ENCODE measurements at places on chromosomes 11 and 22.

DNA sequence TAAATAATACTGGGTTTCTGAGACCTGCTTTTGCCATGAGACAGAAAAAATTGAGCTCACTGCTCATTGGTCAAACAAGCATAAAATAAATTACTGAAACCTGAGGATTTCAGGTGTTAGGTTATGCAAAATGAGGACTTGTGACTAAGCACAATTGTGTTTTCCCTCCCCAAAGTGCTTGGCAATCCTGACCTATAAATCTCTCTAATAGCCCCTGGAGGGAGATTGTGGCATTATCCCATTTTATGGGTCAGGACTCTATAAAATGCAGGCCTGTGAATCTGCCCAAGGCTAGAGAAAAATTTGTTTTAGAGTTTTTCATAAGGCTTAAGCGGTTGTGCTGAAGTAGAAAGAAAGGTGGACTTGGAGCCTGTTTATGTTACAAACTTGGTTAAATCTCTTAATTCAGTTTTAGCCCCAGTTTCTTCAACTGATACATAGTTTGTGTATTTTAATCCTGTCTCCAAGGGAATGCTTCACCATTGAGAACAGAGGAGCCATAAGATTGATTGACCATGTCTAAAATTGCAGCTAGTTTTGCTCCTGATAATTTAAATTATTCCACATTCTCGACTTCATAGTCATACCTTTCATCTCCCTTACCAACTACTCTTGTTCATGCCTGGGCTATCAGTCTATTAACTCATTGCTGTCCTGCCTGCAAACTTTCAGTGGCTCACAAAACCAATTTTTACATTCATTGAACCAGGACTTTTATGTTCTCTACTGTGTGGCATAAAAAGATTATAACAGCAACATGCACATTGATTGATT, 63.6 kb upstream of the LRRC4C start:
- H3K4me1 ChIP-seq, result no peaks in the 10 kb centered on the region
- H3K27ac ChIP-seq, result no peak overlapping the region
- DNase-seq, result no peak
- no peaks in the 10 kb centered on the region for H3K36me3 ChIP-seq
- no peak overlapping the region for H3K4me3 ChIP-seq
- no peaks in the 10 kb centered on the region for H3K27me3 ChIP-seq

DNA sequence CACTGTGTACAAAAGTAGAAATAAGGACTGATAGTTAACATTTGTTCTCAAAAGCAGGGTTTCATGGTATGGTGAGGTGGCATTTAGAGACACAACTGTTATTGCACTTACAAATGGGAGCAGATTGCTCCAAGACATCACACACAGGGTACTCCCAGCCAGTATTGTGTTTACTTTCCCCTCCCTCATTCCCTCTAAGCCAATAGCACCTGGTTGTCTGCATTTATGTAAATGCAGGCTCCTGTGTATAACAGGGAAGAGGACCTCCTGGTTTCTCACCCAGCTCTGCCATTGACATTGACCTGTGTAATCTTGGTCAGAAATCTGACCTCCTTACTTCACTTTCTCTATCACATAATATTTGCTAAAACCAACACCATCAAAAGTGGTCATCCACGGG, 154.4 kb downstream of the NAV2 start:
- peaks cover 14% of the 10 kb centered on the region for H3K4me1 ChIP-seq
- no peak for DNase-seq
- no peak overlapping the region for H3K27ac ChIP-seq
- no peak overlapping the region for H3K4me3 ChIP-seq
- H3K27me3 ChIP-seq, result peaks cover 3% of the 10 kb centered on the region

DNA sequence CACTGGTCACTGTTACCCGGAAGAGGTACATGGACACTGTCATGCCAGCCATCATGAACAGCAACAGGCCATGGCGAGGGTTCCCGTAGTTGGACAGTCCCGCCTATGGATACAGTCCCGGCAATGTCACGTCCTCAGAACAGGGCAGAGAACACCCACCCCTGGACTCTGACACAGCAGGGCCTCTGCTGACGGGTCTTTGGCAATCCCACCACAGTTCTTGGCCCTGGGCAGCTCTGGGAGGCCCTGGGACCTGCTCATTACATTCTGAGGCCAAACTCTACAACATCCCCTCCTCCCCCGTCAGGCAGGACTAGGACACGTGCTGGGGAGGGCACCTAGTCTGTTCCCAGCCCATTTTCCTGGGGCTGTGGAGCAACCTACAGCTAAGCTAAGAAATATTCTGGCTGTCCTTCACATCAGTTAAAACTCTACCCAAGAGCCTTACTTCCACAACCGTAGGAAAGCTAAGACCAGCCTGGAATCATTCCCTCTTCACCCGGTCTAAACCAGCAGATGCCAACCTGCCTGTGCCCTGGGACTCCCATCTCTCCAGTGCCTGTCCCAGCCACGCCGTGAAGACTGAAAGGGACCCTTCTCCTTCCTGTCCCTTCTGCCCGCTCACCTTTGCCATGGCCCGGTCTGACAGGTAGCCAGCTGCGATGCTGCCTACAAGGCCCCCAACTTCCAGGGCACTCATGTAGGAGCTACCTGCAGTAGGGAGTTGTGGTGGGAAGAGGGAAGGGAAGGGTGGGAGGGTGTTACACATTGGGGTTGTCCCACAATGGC, 4.5 kb downstream of the SLC37A4 start:
- H3K27ac ChIP-seq, result no peak overlapping the region
- no peaks in the 10 kb centered on the region for H3K36me3 ChIP-seq
- peaks cover 11% of the 10 kb centered on the region for H3K4me1 ChIP-seq
- no peak for DNase-seq
- no peak overlapping the region for H3K4me3 ChIP-seq

- peaks cover 10% of the 10 kb centered on the region for H3K36me3 ChIP-seq
- H3K27me3 ChIP-seq, result no peaks in the 10 kb centered on the region
- H3K4me1 ChIP-seq, result no peaks in the 10 kb centered on the region
- H3K4me3 ChIP-seq, result no peak overlapping the region
- DNase-seq, result no peak
- H3K27ac ChIP-seq, result no peak overlapping the region
These were observed 16.8 kb upstream of the CUL5 start for GRCh38 chr11:107991868-107992414.

DNA sequence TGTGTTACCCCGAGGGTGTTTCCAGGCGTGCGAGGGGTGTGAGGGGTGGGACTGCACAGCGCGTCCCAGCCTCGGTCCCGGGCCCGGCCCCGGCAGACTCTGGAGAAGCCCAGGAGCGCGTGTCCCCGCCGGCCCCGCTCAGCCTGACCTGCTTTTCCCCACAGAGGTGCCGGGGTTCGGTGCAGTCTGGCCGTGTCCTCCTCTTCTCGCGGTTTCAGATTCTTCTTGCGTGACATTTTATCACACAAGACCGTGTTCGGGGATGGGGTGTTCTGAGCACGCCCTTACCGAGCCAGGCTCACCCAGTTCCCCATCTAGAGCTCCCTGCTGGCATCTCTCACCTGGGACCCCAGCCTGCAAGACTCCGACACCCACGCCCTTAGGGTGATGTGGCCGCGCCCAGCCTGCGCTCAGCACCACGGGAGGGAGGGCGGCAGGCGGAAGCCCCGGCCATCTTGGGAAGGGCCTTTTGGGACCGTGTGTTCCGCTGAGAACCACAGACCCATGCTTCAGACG, 775.6 kb downstream of the BRD1 start:
- H3K4me1 ChIP-seq, result no peaks in the 10 kb centered on the region
- H3K27ac ChIP-seq, result no peak overlapping the region
- DNase-seq, result no peak
- H3K4me3 ChIP-seq, result no peak overlapping the region
- peaks cover 1% of the 10 kb centered on the region for H3K27me3 ChIP-seq

- peaks cover 3% of the 10 kb centered on the region for H3K27me3 ChIP-seq
- no peaks in the 10 kb centered on the region for H3K36me3 ChIP-seq
- no peak overlapping the region for H3K27ac ChIP-seq
- DNase-seq, result no peak
- no peak overlapping the region for H3K4me3 ChIP-seq
- no peaks in the 10 kb centered on the region for H3K4me1 ChIP-seq
These were observed 17.6 kb upstream of the AMOTL1 start for GRCh38 chr11:94750319-94751217.

DNA sequence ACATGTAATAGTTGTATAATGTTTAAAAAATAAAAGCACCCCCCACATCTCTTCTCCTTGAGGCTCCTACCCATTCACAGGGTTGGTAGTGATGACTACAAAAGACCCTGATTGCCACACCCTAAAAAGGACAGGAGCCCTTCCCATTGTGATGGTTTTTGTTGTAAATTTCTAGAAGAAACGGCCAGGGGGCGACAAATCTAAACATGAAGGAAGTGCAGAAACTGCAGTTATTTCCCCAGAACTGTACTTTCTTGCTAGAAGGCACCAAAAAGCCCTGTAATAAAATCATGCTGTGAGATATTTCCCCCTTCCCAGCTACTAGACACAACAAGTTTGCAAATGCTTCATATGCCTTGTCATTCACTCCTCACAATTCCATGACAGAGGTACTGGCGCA, 10.8 kb downstream of the PRR5L start:
- H3K36me3 ChIP-seq, result no peaks in the 10 kb centered on the region
- DNase-seq, result no peak
- no peak overlapping the region for H3K4me3 ChIP-seq
- H3K4me1 ChIP-seq, result no peaks in the 10 kb centered on the region

DNA sequence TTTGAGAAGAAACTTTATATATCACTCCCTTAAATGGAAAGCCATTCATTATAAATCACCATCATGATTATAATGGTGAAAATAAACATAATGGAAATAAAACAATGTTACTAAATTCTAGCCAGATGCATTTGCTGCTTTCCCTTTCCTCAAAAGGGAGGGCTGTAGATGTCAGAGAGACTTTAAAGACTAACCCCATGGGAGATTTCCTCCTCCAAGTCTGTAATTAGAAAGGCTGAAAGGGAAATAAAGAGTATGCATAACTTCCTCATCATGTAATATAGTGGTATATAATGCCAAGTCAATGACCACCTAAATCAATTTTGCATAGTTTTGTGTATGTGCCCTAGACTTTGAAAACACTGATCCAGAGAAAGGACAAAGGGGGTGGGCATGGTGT, 6.4 kb downstream of the CD6 start:
- H3K27ac ChIP-seq, result no peak overlapping the region
- no peaks in the 10 kb centered on the region for H3K36me3 ChIP-seq
- H3K4me1 ChIP-seq, result peaks cover 2% of the 10 kb centered on the region
- H3K4me3 ChIP-seq, result no peak overlapping the region

GRCh38 chr11:67997475-67997921, 6.4 kb downstream of the UNC93B1 start:
- H3K27me3 ChIP-seq, result peaks cover 18% of the 10 kb centered on the region
- peak; percentile 14 for DNase-seq
- H3K36me3 ChIP-seq, result no peaks in the 10 kb centered on the region
- H3K27ac ChIP-seq, result no peak overlapping the region
- H3K4me3 ChIP-seq, result no peak overlapping the region
- peaks cover 2% of the 10 kb centered on the region for H3K4me1 ChIP-seq

DNA sequence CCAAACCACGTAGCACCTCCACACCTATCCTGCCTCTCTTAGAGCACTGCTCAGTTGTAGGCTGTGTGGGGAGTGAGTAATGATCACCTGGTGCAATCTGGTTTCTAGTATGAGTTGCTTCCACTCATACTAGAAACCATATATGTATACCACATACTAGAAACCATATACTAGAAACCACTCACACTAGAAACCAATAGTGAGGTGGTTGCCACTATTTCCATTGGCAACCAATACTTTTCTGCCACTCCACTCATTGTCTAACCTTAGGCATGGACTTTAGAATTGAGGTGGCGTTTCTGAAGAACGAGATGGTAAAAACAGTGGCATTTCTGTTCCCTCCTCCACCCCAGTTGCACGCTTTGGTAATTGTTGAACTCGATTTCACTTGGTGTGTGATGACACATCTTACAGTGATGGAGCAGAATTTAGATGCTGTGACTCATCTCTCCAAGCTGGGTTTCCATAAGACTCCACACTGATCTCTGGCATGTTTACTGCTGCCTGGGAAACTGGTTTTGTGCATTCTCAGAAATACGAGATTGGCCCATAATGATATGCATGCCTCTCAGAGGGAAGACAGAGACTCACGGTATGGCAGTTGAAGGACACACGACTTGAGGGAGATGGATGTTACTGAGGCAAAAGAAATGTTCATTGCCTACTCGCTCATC, 82.9 kb downstream of the KIRREL3 start:
- H3K4me3 ChIP-seq, result no peak overlapping the region
- H3K36me3 ChIP-seq, result peaks cover 1% of the 10 kb centered on the region
- no peak overlapping the region for H3K27ac ChIP-seq
- no peaks in the 10 kb centered on the region for H3K4me1 ChIP-seq
- no peaks in the 10 kb centered on the region for H3K27me3 ChIP-seq

DNA sequence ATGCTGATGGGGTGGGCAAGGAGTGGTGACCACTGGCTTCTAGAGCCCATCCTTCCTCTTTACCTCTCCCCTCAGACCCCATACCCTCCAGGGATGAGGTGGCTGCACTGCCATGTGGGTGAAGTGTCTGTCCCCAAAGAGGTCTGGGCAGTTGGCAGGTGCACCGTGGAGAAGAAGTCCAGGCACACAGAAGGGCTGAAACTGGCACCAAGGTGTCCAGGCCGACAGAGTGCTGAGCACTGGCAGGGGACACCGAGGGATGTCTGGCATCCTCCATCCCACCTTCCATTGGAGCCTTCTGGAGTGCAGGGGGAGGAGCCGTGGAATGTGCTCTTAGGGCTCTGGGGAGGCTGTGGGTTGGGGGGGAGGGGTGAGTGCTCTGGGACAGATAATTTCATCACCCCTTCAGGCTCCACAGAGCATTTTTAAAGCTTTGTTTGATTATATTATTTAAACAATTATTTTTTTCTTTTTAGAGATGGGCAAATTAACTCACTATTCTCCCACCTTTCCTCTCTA, 37.9 kb downstream of the PKNOX2 start:
- peaks cover 4% of the 10 kb centered on the region for H3K27me3 ChIP-seq
- peaks cover 8% of the 10 kb centered on the region for H3K4me1 ChIP-seq
- H3K27ac ChIP-seq, result no peak overlapping the region
- H3K4me3 ChIP-seq, result no peak overlapping the region

DNA sequence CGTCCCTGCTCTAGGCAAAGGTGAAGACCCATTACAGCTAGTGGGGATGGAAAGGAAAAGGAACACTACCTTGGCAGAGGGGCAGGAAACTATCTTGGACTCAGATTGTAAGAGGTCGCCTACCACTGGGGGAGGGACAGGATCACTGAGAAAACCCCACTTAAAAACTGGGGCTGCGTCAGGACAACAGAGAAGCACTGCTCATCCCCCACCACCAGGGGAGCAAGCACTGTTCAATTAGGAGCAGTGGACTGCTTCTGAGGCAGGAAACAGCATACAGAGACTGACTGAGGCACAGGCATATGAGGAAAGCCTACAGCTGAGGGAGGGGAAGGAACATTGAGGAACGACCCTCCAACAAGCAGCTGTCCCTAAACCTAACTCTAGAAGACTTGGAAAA, 20.8 kb upstream of the DLAT start:
- peaks cover 36% of the 10 kb centered on the region for H3K36me3 ChIP-seq
- no peak overlapping the region for H3K27ac ChIP-seq
- peaks cover 6% of the 10 kb centered on the region for H3K27me3 ChIP-seq
- no peaks in the 10 kb centered on the region for H3K4me1 ChIP-seq
- peak; percentile 19 for DNase-seq
- no peak overlapping the region for H3K4me3 ChIP-seq

GRCh38 chr11:33197915-33198727, 36.8 kb upstream of the CSTF3 start:
- no peaks in the 10 kb centered on the region for H3K36me3 ChIP-seq
- H3K27me3 ChIP-seq, result no peaks in the 10 kb centered on the region
- no peak for DNase-seq

- no peak for DNase-seq
- no peaks in the 10 kb centered on the region for H3K4me1 ChIP-seq
- no peak overlapping the region for H3K4me3 ChIP-seq
- H3K27me3 ChIP-seq, result peaks cover 11% of the 10 kb centered on the region
- H3K27ac ChIP-seq, result no peak overlapping the region
These were observed 5.6 kb upstream of the SYT8 start for GRCh38 chr11:1829039-1829820.

- no peak for DNase-seq
- H3K27ac ChIP-seq, result no peak overlapping the region
- H3K4me1 ChIP-seq, result peaks cover 3% of the 10 kb centered on the region
- no peaks in the 10 kb centered on the region for H3K36me3 ChIP-seq
- no peak overlapping the region for H3K4me3 ChIP-seq
These were observed 96.1 kb upstream of the THY1 start for GRCh38 chr11:119518746-119519730.
